A172 (cell line): ENCODE measurements at places on chromosomes 2 and 18.

DNA sequence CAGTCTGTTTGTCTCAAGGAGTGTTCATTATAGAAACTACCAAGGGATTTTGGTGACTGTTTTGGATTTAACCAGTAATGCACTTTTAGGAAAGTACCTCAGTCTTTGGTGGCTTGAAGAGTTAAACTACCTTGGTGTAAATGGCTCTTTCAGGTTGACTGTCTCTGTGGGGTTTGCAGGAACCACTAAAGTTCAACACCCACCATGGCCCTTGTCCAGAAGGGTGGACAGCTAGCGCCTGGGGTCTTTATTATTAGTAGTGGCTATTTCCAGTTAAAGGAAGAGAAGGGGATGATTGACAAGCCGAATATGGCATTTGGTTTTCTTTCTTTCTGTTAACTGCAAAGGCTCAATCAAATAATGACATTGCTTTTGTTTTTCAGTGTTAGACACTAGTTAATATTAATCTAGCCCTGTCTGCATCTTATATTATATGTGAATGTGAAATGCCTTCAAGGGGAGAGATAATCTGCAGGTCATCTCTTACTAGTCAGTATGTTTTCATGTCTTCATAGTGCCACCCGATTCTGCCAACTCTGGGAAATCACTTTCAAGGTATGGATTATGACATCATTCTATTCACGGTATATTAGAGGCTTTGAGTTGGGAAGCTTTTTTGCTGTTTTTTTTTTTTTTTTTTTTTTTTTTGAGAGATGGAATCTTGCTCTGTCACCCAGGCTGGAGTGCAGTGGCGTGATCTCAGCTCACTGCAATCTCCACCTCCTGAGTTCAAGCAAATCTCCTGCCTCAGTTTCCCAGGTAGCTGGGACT lies 56.4 kb downstream of the MAP4K4 start:
- no peak for DNase-seq

DNA sequence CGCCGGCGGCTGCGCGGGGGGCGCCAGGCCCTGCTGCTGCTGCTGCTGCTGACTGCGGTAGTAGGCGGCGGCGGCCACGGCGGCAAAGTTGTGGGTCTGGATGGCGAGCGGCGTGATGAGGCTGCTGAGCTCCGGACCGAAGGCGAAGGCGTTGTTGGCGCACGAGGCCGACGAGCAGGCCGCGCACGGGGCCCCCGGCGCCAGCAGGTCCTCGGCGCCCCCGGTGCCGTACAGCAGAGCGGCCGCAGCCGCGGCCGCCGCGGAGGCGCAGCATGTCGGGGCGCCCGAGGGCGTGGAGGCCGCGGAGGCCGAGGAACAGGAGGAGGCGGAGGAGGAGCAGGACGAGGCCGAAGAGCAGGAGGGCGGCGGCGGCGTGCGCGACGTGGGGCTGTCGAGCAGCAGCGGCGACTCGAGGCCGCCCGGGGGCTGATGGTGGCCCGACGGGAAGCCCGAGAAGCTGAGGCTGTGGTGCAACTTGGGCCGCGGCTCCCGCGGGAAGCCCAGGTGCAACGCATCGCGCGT lies 1.8 kb downstream of the ZFP36L2 start:
- no peak for DNase-seq

DNA sequence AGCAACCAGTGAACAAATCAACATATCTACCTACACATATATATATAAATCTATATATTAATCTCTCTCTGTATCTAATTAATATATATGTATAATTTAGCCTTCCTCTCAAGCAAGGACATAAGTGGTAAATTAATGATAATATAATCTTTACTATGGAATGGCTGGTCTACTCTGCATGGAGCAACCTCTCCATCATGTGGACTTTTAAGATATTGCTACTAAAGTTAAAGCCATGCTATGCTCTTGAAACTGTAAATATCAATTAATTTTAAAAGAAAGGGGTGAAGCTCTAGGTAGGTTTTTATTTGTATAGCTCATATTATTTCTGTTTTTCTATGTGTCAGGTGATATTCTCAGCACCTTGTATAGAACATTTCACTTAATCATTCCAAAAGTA lies 147.0 kb downstream of the PPP1R1C start:
- DNase-seq: no peak

- no peak for DNase-seq
These were observed 80.7 kb upstream of the DNER start for GRCh38 chr2:229795058-229795457.

DNA sequence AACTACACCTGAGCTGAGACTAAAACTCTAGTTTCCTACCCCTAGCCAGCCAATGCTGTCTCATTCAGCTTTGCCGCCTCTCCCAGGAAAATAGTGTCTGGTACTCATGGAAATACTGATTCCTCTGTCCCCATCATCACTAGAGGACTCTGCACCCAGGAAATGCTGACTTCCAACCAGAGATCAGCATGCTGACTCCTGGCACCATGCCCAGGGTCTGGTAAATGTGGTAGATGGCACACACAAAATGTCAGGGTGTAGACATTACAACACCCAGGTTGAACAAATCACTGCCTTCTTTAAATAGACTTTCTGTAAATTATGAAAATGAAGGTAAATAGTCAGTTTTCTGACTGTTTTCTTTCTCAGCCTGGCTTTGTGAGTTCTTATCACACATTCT lies 307.3 kb upstream of the CHAC2 start:
- DNase-seq: peak; percentile 79
